ENCODE measurements at places on chromosomes 5 and 9. TPM values are rescaled to one million over a fixed set of nuclear protein-coding genes. Genes with fewer than 3 reads are reported as not detected.
A peak's percentile ranks its signal among the peaks of the same experiment; 100 is the strongest.

DNA sequence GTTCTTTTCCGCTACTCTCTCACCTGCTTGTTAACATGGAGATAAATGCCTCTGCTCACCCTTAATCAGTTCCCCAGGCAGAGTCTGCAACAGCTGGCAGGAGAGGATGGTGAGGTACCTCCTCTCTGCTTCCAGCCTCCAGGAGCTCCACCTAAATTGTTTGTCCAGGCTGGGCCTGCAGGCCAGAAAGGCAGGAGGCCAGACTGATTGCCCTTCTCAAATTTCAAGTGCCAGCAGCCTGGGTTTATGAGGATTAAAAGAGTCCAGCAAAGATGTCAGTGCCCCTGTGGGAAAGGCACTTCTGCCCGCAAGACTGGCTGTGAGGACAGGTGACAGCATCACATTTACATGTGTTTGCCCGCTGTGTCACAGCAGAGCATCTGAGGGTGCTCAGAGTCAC is 19.8 kb downstream of the CORO2A start:
- H3K36me3 ChIP-seq = no peaks in the 10 kb centered on the region
- no peaks in the 10 kb centered on the region for H3K27me3 ChIP-seq
- no peaks in the 10 kb centered on the region for H3K4me1 ChIP-seq
- no peak overlapping the region for H3K27ac ChIP-seq
- DNase-seq = no peak
- no peak overlapping the region for H3K4me3 ChIP-seq

- H3K4me3 ChIP-seq = no peak overlapping the region
- H3K4me1 ChIP-seq = peaks cover 3% of the 10 kb centered on the region
- H3K27me3 ChIP-seq = no peaks in the 10 kb centered on the region
- no peak overlapping the region for H3K27ac ChIP-seq
Observed at GRCh38 chr9:109336409-109336808, 15.6 kb upstream of the EPB41L4B start.

DNA sequence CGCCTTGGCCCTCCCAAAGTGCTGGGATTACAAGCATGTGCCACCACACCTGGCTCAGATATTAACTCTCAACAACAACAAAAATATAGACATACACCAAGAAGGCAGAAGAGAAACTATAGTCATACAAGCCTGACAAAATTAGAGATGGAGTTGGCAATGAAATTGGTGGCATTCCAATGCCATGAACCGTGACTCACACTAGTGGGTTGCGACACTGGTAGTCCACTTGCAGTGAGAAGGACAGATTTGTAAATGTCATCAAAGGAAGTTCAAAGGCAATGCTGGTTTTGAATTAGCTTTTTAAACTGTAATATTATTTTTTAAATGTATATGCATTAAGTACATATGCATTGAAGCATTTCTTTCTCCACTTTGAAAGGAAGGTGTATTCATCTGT is 8.5 kb upstream of the DNAJC25 start:
- H3K36me3 ChIP-seq = no peaks in the 10 kb centered on the region
- no peaks in the 10 kb centered on the region for H3K4me1 ChIP-seq
- peak; percentile 66 for DNase-seq
- H3K27ac ChIP-seq = no peak overlapping the region

- H3K4me3 ChIP-seq = no peak overlapping the region
- H3K27ac ChIP-seq = no peak overlapping the region
- H3K4me1 ChIP-seq = peaks cover 41% of the 10 kb centered on the region
- H3K36me3 ChIP-seq = peaks cover 19% of the 10 kb centered on the region
- no peak for DNase-seq
- H3K27me3 ChIP-seq = no peaks in the 10 kb centered on the region
Observed at GRCh38 chr5:668283-668995, 24.7 kb downstream of the TPPP start.

- H3K4me1 ChIP-seq = no peaks in the 10 kb centered on the region
- no peak overlapping the region for H3K27ac ChIP-seq
- no peak for DNase-seq
Observed at GRCh38 chr5:122435761-122436160, 123.7 kb downstream of the SNCAIP start.

DNA sequence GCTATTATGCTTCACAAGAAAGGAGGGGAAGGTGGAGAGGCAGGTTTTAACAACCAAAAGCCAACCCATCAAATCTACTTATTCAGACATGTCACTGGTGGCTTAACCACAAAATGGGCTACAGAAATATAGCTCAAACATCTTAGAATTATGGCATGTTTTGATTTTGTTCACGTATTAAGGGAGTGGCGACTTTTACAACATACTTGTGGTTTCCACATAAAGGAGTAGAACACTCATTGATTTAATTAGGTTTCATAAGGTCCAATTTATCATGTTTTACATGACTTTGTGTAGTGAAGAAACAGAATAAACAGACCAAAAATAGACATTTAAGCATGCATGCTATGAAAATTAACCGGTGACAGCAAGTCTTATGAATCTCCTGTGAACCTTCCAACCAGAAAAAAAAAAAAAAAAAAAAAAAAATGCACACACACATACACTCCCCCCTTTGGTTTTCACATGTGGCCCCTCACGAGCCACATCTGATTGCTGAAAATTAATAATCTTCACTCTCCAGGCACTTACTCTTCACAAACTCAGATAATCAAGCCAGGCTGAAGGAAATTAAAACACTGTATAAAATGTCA is 5.4 kb downstream of the ZNF608 start:
- no peak overlapping the region for H3K4me3 ChIP-seq
- H3K27ac ChIP-seq = peak overlapping the region; percentile 94
- DNase-seq = no peak
- H3K4me1 ChIP-seq = no peaks in the 10 kb centered on the region
- H3K27me3 ChIP-seq = no peaks in the 10 kb centered on the region

DNA sequence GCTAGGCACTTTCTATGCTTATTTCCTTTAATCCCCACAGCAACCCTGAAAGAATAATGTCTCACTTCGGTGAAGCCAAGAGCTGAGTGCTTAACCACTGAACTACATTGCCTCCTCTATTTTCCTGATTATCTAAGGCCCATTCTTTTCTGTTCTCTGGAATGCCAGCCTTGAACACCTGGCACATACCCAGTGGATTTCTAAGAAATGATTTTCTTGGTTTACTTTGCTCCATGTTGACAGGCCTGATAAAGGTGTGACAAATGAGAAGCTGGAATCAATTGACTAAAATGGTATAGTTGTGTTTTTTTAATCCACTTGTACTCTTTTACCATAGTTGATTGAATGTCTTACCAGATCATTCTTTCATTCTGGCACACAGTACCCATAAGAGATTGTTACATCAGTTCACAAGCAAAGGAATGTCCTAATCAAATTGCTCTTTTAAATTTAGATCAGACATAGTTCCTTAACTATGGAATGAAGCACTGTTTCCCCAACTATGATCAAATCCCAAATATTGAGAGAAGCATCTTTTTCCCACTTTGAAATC is 9.0 kb upstream of the ENC1 start:
- no peak for DNase-seq
- H3K36me3 ChIP-seq = no peaks in the 10 kb centered on the region
- H3K4me1 ChIP-seq = no peaks in the 10 kb centered on the region
- H3K27me3 ChIP-seq = no peaks in the 10 kb centered on the region
- no peak overlapping the region for H3K27ac ChIP-seq

DNA sequence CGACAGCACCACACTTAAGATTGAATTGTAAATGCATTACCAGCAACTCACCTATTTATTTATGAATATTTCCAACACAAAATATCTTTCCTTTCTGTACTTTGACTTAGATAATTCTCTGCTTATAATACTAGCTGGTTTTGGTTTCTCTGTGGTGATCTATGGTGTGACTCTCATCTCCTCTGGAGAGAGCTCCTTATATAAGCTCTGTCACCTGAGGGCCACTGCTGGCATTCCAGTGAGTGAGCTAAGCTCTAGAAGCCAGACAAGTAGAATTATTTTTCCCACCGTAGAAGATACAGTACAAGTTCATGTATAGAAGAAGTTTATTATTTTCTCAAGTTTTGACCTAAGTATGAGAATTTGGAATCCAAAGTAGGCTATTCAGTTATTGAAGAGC is 111.5 kb downstream of the CDC42SE2 start:
- H3K27ac ChIP-seq = no peak overlapping the region
- no peak for DNase-seq
- H3K4me3 ChIP-seq = no peak overlapping the region
- H3K36me3 ChIP-seq = no peaks in the 10 kb centered on the region
- no peaks in the 10 kb centered on the region for H3K27me3 ChIP-seq

GRCh38 chr5:102918986-102919610 is 164.0 kb downstream of the PAM start:
- DNase-seq = no peak
- H3K36me3 ChIP-seq = peaks cover 20% of the 10 kb centered on the region
- H3K4me1 ChIP-seq = peaks cover 72% of the 10 kb centered on the region
- H3K27me3 ChIP-seq = no peaks in the 10 kb centered on the region
- H3K4me3 ChIP-seq = no peak overlapping the region

The TEX53 gene
- total RNA-seq = not detected

The SMC5 gene
- 11.4 TPM for total RNA-seq

The NXNL2 gene
- total RNA-seq = not detected
